CD4-positive, alpha-beta T cell treated with Interleukin-17A for 4 hours (primary cell): ENCODE measurements at places on chromosomes 11 and 22.

DNA sequence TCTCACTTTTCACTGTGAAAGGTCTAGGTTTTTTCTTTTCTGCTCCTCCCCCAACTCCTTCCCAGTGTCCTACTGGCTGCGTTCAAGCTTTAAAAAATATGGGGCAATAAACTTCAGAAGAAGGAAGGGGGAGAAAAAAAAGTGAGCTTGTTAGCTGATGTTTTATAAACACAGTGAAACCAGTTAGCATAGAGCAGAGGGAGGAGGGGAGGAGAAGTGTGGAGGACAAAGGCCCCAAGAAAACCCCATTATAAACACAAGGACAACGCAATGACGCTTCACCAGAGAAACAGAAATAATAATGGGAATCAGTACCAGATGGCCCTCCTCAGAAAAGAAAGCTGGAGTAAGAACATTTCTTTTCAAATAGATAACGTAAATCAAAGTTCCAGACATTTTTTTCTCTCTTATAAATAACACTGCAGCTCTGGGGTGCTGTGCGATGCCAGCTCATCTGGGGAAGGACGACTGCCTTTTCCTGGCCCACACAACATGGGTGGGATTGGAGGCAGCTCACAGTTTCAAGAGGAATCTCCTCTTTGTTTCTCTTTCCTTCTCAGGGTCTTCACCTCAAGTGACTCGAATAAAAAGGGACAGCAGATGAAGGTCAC, 235.4 kb upstream of the NARS2 start:
- no peak for DNase-seq

DNA sequence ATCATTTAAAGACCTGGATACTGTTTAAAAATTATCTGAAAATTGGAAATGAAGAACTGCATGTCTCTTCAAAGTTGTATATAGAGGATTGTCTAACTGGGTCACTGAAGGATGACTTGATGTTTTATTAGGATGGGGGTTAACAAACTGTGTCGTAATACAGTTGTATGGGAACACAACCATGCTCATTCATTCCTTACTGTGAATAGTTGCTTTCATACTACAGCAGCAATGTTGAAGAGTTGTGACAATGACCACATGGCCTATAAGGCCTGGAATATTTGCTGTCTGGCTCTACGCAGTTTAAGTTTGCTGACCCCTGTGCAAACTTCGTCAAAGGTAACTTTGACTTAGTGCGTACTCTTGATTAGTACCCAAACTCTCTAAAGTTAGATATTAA, 38.4 kb downstream of the FDX1 start:
- DNase-seq: no peak

GRCh38 chr11:18064450-18065054, 18.5 kb upstream of the TPH1 start:
- no peak for DNase-seq

DNA sequence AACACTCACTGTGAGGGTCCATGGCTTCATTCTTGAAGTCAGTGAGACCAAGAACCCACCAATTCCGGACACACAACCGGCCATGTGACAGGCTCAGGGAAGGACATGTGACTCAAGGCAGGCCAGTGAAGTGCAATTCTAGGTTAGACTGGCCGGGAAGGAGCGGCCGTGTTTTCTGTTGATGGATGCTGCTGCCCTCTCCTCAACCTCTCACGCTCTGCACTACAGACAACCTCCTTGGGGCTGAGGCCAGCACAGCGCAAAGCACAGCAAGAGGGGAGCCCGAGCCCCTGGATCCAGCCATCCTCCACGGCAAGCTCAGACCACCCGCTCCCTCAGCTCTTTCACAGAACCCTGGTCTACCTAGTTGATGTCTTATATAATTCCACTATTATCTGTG, 2.8 kb downstream of the NUDT8 start:
- DNase-seq: no peak

- DNase-seq: no peak
Measured at GRCh38 chr11:14977101-14977880, 5.1 kb upstream of the CALCA start.

DNA sequence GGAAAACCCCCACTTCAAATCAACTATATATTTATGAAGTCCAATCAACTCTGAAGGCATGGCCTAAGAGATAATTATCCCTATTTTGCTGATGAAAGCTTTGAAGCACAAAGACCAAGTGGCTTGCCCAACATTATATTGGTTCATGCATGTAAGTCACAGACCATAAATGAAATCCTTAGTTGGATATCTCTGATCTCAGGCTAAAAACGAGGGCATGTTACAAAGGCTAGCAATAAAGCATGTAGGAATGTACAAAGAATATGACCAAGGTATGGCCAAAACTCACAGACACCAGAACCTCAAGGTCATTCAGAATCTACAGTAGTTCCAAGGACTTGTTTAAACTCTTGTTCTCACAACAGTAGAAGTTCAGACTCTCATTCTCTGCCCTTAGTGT, 100.2 kb upstream of the SESN3 start:
- no peak for DNase-seq

DNA sequence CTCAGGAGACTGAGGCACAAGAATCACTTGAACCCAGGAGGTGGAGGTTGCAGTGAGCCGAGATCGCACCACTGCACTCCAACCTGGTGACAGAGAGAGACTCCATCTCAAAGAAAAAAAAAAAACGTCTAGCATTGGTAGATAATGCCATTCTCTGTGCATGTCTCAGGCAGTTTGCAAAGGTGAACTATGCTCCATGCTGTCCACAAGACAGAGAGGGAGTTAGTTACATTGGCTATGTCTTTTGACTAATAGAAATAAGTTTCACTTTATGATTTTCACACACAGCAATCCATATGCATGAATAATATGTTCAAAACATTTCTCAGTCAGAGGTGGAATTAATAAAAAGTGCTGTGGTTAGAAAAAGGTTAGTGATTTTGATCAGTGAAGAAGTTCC, 591.4 kb downstream of the ETS1 start:
- no peak for DNase-seq
